ENCODE measurements at places on chromosomes 12 and 14.
A peak's percentile ranks its signal among the peaks of the same experiment; 100 is the strongest.

DNA sequence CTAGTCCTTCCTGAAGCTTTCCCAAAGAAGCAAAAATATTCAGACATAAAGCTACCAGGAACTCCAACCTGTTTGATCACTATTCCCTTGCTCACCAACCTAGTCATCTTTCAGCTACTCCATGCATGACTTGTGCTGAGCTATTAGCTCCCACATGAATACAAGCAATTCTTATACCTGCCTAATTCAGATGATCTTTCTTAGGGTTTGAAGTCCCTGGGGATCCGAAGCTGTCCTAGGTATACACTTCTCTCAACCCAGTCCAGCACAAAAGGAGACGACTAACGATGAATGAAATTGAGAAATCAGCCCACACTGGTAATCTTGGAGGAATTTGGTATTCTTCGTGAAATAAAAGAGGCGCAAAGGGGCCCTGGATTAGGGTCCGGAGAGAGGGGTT, 631 bp upstream of the PTGR2 start:
- H3K4me1 ChIP-seq: peaks cover 15% of the 10 kb centered on the region
- peaks cover 1% of the 10 kb centered on the region for H3K36me3 ChIP-seq
- no peaks in the 10 kb centered on the region for H3K27me3 ChIP-seq
- DNase-seq: no peak
- H3K4me3 ChIP-seq: peak overlapping the region; percentile 97

GRCh38 chr14:99425272-99425681, 55.4 kb downstream of the SETD3 start:
- no peak overlapping the region for H3K4me3 ChIP-seq
- peaks cover 16% of the 10 kb centered on the region for H3K4me1 ChIP-seq
- no peaks in the 10 kb centered on the region for H3K27me3 ChIP-seq
- peaks cover 19% of the 10 kb centered on the region for H3K36me3 ChIP-seq
- no peak overlapping the region for H3K27ac ChIP-seq
- DNase-seq: no peak

DNA sequence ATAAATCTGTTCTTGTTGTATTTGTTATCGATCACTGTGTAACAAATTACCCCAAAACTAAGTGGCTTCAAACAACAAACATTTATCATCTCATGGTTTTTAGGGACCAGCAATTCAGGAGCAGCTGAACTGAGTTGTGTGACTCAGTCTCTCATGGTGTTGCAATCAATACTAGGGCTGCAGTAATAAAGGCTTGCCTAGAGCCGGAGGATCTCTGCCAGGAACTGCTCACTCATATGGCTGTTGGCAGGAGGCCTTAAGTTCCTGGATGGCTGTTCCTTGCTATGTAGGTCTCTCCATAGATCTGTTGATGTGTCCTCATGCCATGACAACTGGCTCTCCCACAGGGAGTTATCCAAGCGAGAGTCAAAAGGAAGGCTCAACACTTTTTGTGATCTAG, 3.8 kb upstream of the PSMC6 start:
- no peak for DNase-seq
- H3K4me1 ChIP-seq: peaks cover 29% of the 10 kb centered on the region

DNA sequence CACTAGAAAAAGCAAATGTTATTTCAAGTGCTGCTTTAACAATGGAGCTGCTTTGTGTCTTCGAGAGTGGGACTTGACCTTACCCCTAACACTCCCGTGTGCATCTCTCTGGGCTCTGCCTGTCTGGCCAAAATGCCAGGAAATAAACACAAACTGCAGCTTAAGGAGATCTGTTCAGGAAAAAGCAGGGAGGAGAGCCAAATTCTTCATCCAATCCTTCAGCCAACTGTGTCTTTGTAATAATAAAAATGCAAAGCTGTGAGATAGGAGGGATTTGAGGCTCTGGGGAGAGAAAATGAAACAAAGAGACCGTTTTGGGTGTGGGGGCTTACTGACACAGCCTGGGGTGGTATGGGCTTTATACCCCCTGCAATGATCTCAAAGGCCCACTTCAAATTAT, 85.8 kb upstream of the WSCD2 start:
- H3K27me3 ChIP-seq: peaks cover 34% of the 10 kb centered on the region
- no peak for DNase-seq
- H3K4me1 ChIP-seq: no peaks in the 10 kb centered on the region
- H3K4me3 ChIP-seq: no peak overlapping the region
- H3K27ac ChIP-seq: no peak overlapping the region

DNA sequence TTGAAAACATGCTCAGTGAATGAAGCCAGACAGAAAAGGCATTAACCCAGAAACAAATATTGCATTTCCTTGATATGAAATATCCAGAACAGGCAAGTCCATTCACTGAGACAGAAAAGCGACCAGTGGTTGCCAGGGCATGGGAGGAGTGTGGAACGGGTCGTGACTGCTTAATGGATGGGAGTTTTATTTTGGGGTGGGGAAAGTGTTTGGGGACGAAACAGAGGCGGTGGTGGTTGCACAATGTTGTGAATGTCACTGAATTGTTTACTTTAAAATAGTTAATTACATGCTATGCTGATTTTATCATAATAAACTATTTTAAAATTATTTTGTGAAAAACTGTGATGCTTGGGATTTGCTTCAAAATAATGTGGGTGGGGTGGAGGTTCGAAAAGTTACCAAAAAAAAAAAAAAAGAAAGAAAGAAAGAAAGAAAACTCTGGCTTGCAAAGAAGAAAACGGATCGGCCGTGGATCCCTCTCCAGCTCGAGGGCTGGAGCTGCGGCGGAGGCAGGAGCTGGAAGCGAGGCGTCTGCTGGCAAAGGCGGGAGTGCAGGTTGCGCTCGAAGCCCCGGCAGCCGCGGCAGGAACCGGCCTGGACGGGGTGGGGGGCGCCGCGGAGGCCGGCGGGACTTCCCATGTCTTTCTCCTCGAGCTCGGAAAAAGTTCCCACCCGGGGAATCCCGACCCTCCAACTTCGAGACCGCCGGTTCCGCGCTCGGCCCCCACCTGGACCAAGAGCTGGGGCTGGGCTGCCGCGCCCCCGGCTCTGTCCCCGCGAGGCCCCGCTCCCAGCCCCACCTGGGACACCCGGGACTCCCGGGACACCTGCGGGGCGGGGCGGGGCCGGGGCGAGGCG, 524 bp upstream of the P2RX2 start:
- no peak for DNase-seq
- H3K27me3 ChIP-seq: peaks cover 44% of the 10 kb centered on the region
- H3K4me3 ChIP-seq: peak overlapping the region; percentile 55
- H3K4me1 ChIP-seq: peaks cover 6% of the 10 kb centered on the region
- peaks cover 1% of the 10 kb centered on the region for H3K36me3 ChIP-seq

DNA sequence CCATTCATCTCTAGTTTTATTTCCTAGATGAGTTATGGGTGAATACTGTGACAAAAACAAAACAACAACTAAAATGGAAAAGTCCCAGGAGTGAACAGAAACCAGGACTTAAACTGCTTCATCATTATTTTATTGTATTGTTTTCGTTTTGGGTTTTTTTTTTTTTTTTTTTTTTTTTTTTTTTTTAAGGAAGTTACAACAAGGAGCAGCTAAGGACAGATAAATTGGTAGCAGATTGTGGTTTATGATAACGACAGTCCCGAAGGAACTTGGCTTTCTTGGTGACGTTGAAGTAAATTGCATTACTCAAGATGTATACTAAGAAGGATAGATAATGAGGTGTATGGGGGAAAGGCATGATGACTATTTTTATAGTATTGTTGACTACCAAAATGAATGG, 866.3 kb downstream of the NRXN3 start:
- H3K4me3 ChIP-seq: no peak overlapping the region
- H3K4me1 ChIP-seq: no peaks in the 10 kb centered on the region
- H3K36me3 ChIP-seq: no peaks in the 10 kb centered on the region
- DNase-seq: no peak

GRCh38 chr12:89448526-89448925, 76.1 kb downstream of the GALNT4 start:
- no peak for DNase-seq
- peaks cover 18% of the 10 kb centered on the region for H3K36me3 ChIP-seq
- H3K27ac ChIP-seq: no peak overlapping the region
- peaks cover 23% of the 10 kb centered on the region for H3K4me1 ChIP-seq
- H3K4me3 ChIP-seq: no peak overlapping the region

DNA sequence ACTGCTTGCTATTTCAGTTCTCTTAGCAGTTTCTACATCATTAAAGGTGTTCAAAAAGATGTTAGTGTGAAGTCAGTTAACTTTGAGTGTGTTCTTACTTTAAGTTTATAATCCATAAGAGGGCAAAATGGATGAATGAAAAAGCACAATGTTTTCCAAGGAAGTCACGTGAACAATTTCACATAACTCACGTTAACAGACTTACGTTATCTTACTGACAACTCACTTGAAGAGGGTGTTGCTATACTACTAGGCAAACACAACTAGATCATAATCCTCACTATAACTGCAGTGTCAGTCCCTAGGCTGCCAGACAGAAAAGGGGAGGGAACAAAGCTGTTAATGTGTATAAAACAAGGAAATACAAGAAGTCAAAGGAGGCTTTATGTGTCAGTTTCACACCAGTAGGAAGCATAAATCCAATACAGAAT, 6.4 kb downstream of the SLC2A13 start:
- H3K36me3 ChIP-seq: no peaks in the 10 kb centered on the region
- no peak overlapping the region for H3K4me3 ChIP-seq
- peak overlapping the region; percentile 8 for H3K27ac ChIP-seq

- H3K4me3 ChIP-seq: no peak overlapping the region
- peaks cover 18% of the 10 kb centered on the region for H3K27me3 ChIP-seq
- no peak overlapping the region for H3K27ac ChIP-seq
- no peak for DNase-seq
Observed at GRCh38 chr14:72736786-72737559, 156.9 kb downstream of the DPF3 start.

DNA sequence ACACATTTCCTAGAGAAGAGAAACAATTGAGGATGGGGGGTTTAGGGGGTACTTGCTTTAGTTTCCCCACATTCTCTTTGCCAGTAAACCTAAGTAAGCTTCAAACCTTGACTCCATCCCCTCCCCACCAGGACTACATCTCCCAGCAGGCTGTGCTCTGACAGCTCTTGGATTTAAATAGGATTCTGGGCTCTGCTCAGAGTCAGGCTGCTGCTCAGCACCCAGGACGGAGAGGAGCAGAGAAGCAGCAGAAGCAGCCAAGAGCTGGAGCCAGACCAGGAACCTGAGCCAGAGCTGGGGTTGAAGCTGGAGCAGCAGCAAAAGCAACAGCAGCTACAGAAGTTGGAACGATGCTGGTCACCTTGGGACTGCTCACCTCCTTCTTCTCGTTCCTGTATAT, 20.6 kb downstream of the RDH12 start:
- H3K36me3 ChIP-seq: no peaks in the 10 kb centered on the region
- DNase-seq: no peak
- peaks cover 17% of the 10 kb centered on the region for H3K4me1 ChIP-seq
- no peaks in the 10 kb centered on the region for H3K27me3 ChIP-seq

GRCh38 chr12:105352940-105353635, 22.6 kb downstream of the C12orf75 start:
- peak overlapping the region; percentile 6 for H3K27ac ChIP-seq
- no peaks in the 10 kb centered on the region for H3K27me3 ChIP-seq
- H3K4me1 ChIP-seq: peaks cover 49% of the 10 kb centered on the region
- peaks cover 35% of the 10 kb centered on the region for H3K36me3 ChIP-seq
- H3K4me3 ChIP-seq: no peak overlapping the region
- no peak for DNase-seq

- H3K27me3 ChIP-seq: peaks cover 7% of the 10 kb centered on the region
- no peaks in the 10 kb centered on the region for H3K36me3 ChIP-seq
- peaks cover 20% of the 10 kb centered on the region for H3K4me1 ChIP-seq
- H3K27ac ChIP-seq: no peak overlapping the region
Observed at GRCh38 chr14:20680363-20680762, 4.0 kb upstream of the RNASE4 start.

- H3K27ac ChIP-seq: no peak overlapping the region
- no peak overlapping the region for H3K4me3 ChIP-seq
- H3K36me3 ChIP-seq: no peaks in the 10 kb centered on the region
- no peaks in the 10 kb centered on the region for H3K4me1 ChIP-seq
- peaks cover 11% of the 10 kb centered on the region for H3K27me3 ChIP-seq
- no peak for DNase-seq
Observed at GRCh38 chr12:94109160-94109559, 39.2 kb upstream of the PLXNC1 start.

- no peak overlapping the region for H3K4me3 ChIP-seq
- no peak for DNase-seq
- H3K36me3 ChIP-seq: no peaks in the 10 kb centered on the region
- no peaks in the 10 kb centered on the region for H3K4me1 ChIP-seq
- no peak overlapping the region for H3K27ac ChIP-seq
Observed at GRCh38 chr12:41211448-41211847, 23.3 kb downstream of the PDZRN4 start.

- no peak overlapping the region for H3K4me3 ChIP-seq
- no peaks in the 10 kb centered on the region for H3K36me3 ChIP-seq
- H3K4me1 ChIP-seq: peaks cover 1% of the 10 kb centered on the region
- H3K27me3 ChIP-seq: peaks cover 18% of the 10 kb centered on the region
- DNase-seq: no peak
- no peak overlapping the region for H3K27ac ChIP-seq
Observed at GRCh38 chr12:123767613-123768012, 5.5 kb downstream of the DNAH10 start.

DNA sequence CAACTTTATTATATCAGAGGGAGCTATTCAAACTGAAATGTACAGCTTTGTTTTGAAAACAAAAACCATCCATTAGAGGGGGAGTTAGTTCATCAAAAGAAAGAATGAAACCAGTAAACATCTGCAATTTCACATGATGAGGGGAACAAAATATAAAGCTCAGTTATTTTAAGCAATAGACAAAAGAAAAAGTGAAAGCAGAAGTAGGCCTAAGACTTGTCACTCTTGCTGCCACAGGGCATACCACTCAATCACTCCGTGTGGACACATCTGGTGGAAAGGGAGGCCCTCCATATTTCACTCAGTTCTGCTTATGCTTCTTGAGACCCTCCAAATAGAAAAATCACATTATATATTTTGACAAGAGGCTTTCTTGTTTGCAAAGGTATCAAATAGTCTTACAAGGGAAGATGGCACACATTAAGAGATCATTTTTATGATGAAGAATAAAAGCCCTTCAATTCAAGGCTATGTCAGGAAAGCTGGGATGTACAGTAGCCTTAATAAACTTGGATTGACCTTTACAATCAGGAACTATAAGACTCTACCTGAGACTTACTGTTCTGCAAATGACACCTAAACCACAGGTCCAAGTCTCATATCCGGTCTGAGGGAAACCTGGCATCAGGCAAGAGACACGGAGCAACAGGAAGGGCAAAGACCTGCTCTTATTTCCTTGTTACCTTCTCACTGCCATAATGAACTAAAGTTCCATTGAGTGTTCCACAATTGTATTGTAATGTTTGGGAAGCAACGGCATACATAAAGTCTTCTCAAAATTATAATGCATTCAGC, 222.5 kb upstream of the GRIP1 start:
- no peak overlapping the region for H3K27ac ChIP-seq
- no peak for DNase-seq
- no peaks in the 10 kb centered on the region for H3K27me3 ChIP-seq
- H3K4me3 ChIP-seq: no peak overlapping the region
- H3K4me1 ChIP-seq: peaks cover 3% of the 10 kb centered on the region

GRCh38 chr12:46205294-46205693, 63.5 kb downstream of the SLC38A1 start:
- no peak overlapping the region for H3K27ac ChIP-seq
- H3K27me3 ChIP-seq: no peaks in the 10 kb centered on the region
- peaks cover 35% of the 10 kb centered on the region for H3K36me3 ChIP-seq
- no peak for DNase-seq
- H3K4me1 ChIP-seq: peaks cover 9% of the 10 kb centered on the region

- no peak overlapping the region for H3K27ac ChIP-seq
- no peaks in the 10 kb centered on the region for H3K27me3 ChIP-seq
- H3K4me1 ChIP-seq: no peaks in the 10 kb centered on the region
- DNase-seq: no peak
- peaks cover 1% of the 10 kb centered on the region for H3K36me3 ChIP-seq
Observed at GRCh38 chr12:106058256-106059182, 80.2 kb downstream of the NUAK1 start.

All from progenitor cell of endocrine pancreas (in vitro differentiated cells).